ENCODE measurements at places on chromosomes 1 and 21.

- DNase-seq = no peak
Observed at GRCh38 chr1:170215072-170215885, 69.5 kb downstream of the NTMT2 start.

GRCh38 chr1:87170157-87170556 is 158.5 kb upstream of the LMO4 start:
- no peak for DNase-seq

DNA sequence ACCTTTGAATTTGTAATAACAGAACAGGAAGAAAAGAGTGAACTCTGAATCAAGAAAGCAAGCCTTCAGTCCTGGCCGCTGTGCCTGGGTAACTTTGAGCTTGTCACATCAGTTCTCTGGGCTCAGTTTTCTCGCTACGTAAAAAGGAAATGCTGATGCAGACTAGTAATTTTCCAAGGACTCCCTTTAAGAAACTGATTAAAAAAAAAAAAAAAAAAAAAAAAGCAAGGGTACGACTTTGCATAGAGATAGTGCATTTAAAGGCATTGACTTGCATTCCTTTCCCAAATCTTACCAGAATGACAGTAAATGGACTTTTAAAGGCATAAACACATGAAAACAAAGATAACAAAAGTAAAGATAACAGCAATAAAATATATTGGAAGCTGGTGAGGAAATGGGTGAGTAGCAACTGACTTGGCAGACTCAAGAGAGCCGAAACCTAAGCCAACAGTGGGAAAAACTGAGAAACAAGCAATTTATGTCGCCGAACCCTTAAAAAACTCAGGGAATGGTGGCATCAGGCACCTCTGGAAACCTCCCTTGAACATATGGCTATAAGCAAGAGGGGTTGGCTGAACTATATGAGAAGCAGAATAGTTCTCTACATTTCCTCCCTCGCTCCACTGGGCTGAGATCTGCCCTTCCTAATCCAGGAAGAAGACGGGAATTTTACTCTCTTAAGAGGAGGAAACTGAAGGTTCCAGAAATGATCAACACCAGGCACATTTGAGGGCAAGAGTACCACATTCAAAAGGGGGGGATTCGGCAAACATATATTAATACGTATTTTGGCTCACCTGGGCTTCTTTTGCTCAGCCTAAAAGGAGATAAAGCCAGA is 189.2 kb downstream of the CDC7 start:
- no peak for DNase-seq

DNA sequence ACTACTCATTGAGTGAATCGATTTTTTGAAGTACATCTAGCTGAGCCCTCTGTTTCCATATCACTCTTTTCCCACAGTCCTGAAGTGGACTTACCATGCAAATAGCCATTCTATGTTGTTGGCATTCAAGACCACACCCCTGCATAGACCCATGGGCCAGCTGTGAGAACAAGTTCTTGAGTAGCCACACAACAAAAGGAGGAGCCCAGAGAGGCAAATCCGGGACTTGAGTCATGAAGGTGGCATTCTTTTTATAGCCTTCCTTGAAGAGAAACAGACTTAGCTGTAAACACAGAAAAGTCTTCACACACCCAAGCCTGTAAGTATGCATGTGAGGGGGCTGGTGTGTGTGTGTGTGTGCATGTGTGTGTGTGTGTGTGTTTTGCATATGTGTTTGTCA is 13.8 kb upstream of the SPRR5 start:
- no peak for DNase-seq

GRCh38 chr1:64304823-64305222 is 101.4 kb downstream of the UBE2U start:
- DNase-seq = no peak

DNA sequence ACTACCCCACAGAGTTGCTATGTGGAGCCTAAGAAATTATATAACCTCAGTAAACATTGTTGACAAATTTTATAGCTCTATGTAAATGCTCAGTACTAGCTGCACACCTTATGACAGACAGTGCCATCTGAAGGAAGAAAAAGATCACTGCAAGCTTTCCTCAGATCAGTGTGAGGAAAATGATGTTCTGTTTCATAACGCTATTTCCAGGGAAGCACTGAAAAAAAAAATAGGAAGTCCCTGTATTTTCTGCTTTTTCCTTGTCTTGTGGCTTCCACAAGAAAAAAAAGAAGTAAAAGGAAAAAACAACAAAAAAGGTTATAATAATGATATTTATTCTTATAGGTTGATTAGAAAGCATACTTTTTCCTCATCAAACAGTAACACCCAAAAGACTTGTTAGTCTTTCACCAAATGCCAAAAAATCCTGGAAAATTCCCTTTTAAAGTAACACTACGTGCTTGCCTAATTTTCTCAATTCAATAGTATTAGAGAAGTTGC is 23.2 kb downstream of the LYST start:
- DNase-seq = peak; percentile 31

Data from NCI-H226 (cell line).